ENCODE measurements at places on chromosomes 3 and 15. TPM values are rescaled to one million over a fixed set of nuclear protein-coding genes. Genes with fewer than 3 reads are reported as not detected.

- no peak for DNase-seq
These were observed 34.9 kb upstream of the ZNF385D start for GRCh38 chr3:21785765-21786437.

GRCh38 chr15:62906627-62907026 lies 135.9 kb upstream of the TPM1 start:
- DNase-seq, result no peak

GRCh38 chr3:194339840-194340239 lies 11.3 kb downstream of the CPN2 start:
- no peak for DNase-seq

DNA sequence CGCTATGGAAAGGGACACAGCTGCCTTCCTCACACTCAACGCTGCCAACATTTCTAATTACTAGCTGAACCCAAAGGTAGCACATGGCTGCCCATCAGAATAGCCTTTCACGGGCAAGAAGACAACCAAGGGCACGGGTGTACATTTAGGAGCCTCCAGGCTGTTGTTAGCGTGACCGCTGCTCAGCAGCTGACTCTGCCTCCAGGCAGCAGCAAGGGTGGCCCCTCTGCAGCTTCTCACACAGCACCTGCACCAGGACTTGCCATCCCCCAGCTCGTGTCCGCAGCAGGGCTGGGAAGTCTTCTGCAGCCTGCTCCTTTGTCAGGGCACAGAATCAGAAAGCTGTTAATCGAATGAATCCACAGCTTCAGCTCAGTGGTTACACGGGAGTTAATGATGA lies 146.8 kb downstream of the ADAMTS17 start:
- DNase-seq, result no peak

- no peak for DNase-seq
These were observed 172.4 kb downstream of the KLHL25 start for GRCh38 chr15:85622221-85622831.

DAG1 gene
- 127 TPM for total RNA-seq

Measured in tibial nerve (tissue), 4 donors.